ENCODE measurements at places on chromosomes 7 and 10.

- DNase-seq, result no peak
Observed at GRCh38 chr10:69880301-69881081, 78.8 kb downstream of the COL13A1 start.

- no peak for DNase-seq
Observed at GRCh38 chr7:34155220-34155908, 250.0 kb downstream of the BMPER start.

GRCh38 chr7:155255621-155256020 lies 42.1 kb upstream of the INSIG1 start:
- no peak for DNase-seq

- no peak for DNase-seq
Observed at GRCh38 chr10:132162021-132162531, 24.7 kb upstream of the DPYSL4 start.

- no peak for DNase-seq
Observed at GRCh38 chr10:58335306-58336005, 650 bp downstream of the UBE2D1 start.

DNA sequence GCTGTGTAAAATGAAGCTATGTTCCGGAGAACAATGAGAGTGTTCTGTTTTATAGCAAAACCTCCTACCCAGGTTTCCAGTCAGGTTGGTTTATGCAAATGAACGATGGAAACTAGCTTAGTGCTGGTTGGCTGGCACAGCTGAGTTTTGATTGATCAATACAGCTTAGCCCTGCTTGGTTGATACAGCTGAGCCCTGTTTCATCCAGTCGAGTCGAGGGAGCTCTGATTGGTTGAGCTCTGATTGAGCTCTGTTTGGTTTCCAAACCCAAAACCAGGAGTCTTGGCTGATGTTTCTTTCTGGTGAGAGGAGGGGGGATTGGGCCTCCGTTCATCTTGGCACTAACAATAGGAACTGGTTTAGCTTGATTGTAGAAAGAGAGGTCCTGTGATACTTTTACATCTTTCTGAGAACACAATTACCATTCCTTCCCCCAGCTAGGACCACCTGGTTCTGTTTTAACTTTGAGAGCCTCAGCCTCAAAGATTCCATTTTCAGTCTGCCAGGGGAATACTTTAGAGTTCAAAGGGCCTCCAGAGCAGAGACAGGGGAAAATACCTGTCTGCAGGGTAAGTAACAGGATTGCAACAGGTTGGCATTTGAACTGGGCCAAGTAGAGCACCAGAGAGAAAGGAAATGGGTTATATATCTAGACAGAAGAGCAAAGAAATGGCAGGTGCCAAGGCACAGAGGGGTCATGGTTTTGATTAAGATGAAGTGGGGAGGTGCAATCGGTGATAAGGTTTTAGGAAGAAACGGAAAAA lies 210.9 kb downstream of the GRM8 start:
- no peak for DNase-seq

- no peak for DNase-seq
Observed at GRCh38 chr10:52322323-52322722, 8.2 kb downstream of the DKK1 start.

GRCh38 chr10:126387931-126388911 lies at the start of gene ADAM12:
ADAM12 (minus strand) TSS chr10:126388477; CDS start chr10:126388145, 332 bp downstream.
- DNase-seq, result no peak

DNA sequence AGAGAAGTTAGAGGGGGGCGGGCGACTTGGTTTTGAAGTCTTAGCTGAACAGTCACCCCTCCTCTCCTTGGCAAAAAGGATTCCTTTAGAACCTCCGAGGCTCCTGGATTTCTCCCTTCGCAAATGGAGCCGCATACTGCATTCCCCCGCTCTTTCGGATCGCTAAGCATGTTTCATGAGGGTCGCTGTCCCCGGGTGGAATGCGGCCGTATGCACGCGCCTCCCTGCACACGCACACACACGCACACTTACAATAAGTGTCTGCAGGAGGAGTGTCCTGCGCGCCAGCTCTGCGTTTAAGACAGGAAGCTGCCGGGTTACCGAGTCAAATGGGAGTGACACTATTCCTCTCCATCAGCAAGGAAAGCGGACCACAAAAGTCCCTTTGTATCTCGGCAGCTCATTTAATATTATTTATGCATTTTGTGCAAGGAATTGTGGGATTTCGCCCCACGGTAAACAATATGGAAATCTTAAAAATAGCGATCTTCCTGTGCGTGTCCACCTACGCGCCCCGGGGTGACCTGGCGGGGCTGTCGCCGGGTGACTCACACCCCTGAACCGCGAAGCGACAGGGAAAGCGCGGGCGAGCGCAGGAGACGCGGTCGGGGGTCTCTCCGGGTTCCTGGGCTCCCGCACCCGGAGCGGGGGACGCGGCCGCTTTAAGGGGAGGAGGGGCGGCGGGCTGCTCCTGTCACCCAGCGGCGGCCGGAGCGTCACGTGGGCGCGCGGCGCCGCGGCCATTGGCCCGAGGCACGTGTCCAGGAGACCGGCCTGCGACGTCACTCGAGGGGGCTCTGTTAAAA lies 988 bp upstream of the EN2 start:
- no peak for DNase-seq

- no peak for DNase-seq
Observed at GRCh38 chr7:16728811-16729210, 24.7 kb upstream of the TSPAN13 start.

- DNase-seq, result no peak
Observed at GRCh38 chr7:102175423-102176170, 111.1 kb upstream of the SH2B2 start.

DNA sequence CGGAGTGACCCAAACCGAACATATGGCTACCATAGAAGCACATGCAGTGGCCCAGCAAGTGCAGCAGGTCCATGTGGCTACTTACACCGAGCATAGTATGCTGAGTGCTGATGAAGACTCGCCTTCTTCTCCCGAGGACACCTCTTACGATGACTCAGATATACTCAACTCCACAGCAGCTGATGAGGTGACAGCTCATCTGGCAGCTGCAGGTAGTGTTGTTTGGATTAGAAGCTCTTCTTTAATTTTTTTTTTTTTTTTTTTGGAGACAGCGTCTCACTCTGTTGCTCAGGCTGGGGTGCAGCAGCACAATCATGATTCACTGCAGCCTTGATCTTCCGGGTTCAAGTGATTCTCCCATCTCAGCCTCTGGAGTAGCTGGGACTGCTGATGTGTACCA lies 45.8 kb downstream of the NRF1 start:
- no peak for DNase-seq

DNA sequence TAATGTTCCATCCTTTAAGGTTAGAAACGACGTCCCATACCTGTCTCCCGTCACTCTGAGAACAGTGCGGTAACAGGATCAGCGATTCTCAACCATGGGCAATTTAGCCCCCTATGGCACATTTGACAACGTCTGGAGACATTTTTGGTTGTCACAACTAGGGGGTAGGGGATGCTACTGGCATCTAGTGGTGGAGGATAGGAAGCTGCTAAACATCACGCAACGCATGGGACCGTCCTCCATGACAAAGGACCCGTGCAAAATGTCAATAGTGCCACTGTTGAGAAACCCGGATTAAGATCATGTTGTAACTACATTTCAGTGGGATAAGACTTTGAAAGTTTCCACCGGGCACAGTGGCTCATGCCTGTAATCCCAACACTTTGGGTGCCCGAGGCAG lies 5.0 kb upstream of the PAXIP1 start:
- DNase-seq, result no peak

- DNase-seq, result no peak
Observed at GRCh38 chr10:121134711-121135110, 283.5 kb downstream of the WDR11 start.

GRCh38 chr7:94286111-94286510 lies 108.6 kb upstream of the COL1A2 start:
- no peak for DNase-seq

- DNase-seq, result no peak
Observed at GRCh38 chr7:54838175-54838910, 79.3 kb upstream of the SEC61G start.

- no peak for DNase-seq
Observed at GRCh38 chr10:119818889-119819270, 53.8 kb downstream of the MCMBP start.

DNA sequence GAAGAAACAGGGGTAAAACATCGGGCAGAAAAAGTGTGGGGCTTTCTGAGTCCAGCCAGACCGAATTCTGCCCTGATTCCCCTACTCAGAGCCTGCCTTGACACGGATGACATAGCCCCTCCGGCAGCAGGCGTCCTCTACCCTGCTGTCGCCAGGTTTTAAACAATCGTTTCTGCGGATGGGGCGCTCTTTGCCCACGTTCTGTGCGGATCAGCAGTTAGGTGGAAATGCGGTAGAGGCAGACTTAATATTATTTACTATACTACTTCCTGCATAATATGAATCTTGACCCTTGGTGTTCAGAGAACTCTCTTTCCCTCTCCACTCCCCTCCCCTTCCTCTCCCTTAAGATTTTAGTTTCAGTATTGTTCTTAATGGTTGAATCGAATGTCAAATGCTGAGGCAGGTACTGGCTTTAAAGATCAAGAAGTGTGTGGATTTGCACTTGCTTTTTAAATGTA lies 2.4 kb downstream of the GATA3 start:
- DNase-seq, result no peak

DNA sequence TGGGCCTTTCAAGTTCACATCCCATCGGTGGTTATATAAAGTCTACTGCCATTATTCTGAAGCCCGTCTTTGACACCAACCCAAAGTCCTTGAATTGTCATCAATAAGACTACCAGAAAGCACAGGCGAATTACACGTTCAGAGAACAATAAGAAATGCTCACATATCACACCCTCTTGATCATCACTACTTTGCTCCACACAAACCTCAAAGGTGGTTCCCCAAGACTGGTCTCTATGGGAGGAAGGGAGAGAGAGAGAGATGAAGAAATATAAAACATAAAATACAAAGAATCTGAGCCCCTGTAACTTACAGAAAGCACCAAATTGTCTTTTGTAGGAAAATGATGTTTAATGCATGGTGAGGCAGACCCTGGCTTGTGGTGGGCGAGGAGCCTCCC lies 4.4 kb downstream of the HIPK2 start:
- no peak for DNase-seq

DNA sequence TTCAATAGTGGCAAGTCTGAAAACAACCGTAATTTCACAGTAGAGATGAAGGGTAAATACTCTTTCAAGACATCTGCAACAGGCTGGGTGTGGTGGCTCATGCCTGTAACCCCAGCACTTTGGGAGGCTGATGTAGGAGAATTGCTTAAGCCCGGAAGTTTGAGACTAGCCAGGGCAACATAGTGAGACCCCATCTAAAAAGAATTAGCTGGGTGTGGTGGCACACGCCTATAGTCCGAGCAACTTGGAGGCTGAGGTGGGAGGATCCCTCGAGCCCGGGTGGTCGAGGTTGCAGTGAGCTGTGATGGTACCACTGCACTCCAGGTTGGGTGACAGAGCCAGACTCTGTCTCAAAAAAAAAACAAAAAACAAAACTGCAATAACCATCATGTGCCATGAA lies 71.8 kb downstream of the PFKFB3 start:
- no peak for DNase-seq

GRCh38 chr7:140247559-140247958 lies 70.8 kb upstream of the KDM7A start:
- DNase-seq, result no peak

DNA sequence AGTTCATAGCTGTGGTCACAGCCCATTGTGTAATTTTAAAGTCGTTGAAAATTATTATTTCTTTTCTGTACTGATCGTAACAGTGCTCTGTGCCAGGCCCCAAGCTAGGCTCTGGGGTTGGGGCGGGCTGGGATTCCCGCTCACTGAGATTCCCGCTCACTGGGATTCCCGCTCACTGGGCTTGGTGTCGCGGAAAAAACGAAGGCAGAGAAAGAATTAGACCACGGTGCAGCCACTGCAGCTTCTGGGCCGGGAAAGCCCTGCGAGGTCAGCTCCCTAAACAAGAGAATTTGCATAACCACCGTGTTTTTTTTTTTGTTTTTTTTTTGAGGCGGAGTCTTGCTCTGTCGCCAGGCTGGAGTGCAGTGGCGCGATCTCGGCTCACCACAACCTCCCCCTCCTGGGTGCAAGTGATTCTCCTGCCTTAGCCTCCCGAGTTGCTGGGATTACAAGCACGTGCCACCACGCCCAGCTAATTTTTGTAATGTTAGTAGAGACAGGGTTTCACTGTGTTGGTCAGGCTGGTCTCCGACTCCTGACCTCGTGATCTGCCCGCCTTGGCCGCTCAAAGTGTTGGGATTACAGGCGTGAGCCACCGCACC lies 31.2 kb downstream of the FOXK1 start:
- DNase-seq, result no peak

GRCh38 chr7:36440880-36441279 lies 51.2 kb downstream of the ANLN start:
- no peak for DNase-seq

DNA sequence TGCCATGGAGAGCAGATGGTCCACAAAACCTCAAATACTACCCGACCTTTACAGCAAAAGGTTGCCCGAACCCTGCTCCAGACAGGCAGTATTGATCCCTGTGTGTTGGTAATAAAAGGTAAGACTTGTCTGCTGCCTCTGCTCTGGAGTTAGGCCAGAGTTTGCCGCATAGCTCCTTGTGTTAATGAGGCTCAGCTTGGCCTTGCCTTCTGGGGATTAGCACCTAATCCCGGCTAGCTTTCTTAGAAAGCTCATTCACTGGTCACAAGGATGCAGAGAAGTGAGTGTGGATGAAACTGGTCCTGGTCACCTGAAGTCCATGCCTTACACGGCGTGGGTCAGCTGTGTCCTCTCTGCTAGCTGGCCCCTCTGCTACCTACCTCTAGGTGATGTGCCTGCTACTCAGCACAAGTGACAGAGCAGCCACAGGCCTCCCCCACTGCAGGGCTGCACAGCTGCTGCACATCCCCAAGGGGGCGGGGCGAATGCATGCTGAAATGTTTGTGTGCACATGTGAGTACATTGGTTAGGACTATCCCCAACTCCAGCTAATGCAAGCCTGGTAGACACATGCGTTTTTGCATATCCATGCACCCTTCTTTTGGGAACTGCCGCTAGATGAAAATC lies 31.7 kb upstream of the SYPL1 start:
- DNase-seq, result no peak

GRCh38 chr7:149285603-149286002 lies 23.6 kb downstream of the ZNF783 start:
- no peak for DNase-seq

DNA sequence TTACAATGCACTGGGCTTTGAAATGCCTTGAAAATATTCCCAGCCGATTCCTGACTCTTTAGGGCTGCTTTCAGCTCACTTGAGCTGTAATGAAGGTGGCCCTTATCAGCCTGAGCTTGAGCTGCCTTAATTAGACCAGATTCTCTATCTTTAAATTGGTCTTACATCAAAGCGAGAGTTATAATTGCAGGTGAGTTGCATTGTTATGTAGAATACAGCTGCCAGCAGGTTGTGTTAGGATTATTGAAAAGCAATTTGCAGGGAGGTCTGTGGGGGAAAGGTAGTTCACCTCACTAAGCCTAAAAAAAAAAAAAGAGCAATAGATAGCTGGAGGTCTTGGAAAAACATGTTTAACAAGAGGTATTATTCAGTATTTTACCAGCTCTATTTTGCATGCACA lies 142.2 kb upstream of the HABP2 start:
- DNase-seq, result no peak
